ENCODE measurements at places on chromosomes 16 and 17.

- DNase-seq = no peak
Observed at GRCh38 chr17:45016823-45017222, 34.6 kb downstream of the DCAKD start.

DNA sequence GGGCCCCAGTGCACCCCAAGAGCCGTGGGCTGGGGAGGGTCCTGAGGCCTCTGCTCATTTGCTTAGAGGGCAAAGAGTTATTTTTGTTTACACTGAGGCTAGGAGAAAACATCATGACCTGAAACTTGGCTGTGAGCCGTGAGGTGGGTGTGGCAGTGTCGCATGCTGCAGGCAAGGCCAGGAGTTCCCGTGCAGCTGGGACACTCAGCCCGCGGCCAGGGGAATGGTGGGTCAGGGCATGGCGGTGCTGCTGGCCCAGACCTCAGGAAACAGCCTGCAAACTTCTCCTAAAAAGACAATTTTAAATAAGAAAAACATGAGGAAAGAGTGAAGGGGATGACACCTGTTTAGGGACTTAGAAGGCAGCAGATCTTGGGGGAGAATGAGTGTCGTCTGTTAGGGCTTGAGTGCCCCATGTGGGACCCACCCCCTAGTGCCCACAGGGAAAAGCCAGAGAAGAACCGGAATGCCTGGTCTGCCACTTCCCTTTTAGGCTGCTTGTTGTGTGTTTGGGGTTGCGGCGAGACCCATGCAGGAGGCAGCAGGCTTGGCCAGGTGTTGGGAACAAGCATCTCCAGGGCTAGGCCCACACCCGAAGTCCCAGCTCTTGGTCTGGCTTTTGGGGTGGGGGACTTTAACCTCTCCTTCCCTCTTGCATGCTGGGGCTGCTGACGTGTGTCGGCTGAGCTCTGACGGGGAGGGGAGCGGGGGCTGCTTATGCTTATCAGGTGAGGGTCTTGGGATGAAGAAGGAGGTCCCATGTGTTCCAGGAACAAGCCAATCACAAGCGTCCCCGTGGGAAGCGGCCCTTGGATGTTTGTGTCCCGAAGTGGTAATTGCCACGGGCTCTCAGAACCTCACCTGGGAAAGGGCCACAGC lies 80.9 kb upstream of the GNG13 start:
- DNase-seq = no peak

DNA sequence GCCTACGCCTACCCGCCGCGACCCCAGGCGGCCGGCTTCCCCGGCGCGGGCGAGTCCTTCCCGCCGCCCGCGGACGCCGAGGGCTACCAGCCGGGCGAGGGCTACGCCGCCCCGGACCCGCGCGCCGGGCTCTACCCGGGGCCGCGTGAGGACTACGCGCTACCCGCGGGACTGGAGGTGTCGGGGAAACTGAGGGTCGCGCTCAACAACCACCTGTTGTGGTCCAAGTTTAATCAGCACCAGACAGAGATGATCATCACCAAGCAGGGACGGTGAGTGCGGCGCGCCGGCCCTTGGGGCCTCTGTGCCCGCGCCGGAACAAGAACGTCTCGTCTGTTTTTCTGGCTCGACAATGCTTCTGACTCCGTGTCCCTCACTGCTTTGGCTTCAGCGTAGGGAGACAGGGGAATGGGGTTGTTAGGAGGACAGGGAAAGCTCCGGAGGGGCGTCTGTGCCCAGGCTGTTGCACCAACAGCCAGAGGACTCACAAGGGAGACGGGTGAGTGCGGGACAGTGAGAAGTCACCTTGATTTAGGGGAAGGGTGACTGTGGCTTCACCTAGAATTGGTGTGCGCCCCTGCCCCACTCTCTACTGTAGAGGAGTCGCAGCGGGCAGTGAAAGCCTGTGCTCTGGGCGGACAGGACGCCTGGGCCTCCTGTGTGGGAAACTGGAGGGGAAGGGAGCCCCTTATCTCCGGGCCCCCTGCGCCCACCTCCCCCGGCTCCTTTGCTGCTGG lies 806 bp downstream of the TBX21 start:
- no peak for DNase-seq

DNA sequence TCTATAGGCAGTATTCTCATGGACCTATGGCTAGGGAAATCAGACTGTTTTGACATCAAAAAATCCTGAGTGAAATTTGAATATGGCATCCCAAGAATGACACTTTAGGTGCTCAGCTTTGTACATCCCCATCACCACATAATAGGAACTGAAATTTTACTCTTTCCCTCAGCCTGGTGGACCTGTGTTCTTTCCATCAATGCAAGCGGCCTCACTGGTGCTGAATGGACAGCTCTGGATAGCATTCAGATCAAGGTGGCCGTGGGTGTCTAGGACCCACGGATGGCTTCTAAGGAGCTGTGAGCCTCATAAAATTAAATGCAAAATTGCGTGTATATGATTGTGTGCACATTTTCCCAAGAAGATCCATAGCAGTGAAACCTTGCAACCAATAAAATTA lies 152.6 kb downstream of the MAP2K6 start:
- DNase-seq = no peak

DNA sequence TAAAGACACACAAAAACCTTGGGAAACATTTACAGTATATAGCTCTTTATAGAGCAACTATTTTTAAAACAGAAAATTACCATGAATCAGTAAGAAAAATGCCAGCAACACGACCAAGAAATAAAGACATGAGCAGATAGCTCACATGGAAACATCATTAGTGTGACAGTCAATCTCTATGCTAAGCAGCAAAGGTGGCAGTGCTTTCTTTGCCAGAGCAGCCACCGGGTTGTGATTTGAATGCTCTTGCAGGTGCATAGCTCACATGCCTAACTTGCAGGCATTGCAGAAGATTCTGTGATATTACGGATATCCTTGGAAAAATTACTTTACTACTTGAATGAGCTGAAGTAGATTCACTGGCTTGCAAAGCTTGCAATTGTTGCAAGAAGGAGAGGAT lies 652.9 kb upstream of the C16orf82 start:
- DNase-seq = no peak

DNA sequence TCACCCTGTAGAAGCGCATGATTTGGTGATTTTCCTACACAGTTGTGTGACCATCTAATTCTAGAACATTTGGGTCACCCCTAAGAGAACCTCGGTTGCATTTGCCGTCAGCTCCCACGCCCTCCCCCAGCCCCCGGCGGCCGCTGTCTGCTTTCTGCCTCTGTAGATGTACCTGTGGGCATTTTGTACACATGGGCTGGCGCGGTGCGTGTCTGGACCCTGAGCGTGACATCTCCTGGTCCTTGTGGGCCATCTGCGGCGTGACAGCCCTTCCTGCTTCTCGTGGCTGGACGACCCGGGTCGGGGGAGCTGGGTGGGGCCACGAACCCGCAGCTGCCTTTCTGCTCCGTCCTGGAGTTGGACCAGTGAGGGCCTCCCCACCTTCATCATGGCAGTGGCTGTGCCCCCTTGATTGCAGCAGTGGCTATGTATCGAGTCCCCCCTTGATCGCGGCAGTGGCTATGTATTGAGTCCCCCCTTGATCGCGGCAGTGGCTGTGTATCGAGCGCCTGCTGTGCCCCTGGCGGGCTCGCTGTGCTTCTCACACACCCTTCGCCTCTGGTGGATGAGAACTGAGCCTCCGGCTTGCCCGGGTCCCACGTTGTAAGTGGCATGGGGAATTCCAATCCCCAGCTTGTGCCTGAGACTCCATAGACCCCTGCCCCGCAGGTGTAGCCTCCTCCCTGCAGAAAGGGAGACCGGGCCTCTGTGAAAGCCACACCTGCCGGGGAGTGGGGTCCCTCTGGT lies 24.1 kb downstream of the GSE1 start:
- no peak for DNase-seq

GRCh38 chr16:22171953-22172352 lies 9.6 kb downstream of the SDR42E2 start:
- no peak for DNase-seq

DNA sequence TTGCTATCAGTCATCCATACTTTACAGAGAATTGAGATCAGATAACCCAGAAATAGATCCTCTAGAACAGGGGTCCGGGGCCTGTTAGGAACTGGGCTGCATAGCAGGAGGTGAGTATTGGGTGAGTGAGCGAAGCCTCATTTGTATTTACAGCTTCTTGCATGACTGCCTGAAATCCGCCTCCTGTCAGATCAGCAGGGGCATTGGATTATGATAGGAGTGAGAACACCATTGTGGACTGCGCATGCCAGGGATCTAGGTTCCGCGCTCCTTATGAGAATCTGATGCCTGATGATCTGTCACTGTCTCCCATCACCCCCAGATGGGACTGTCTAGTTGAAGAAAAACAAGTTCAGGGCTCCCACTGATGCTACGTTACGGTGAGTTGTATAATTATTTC lies 13.0 kb upstream of the SCIMP start:
- DNase-seq = no peak

DNA sequence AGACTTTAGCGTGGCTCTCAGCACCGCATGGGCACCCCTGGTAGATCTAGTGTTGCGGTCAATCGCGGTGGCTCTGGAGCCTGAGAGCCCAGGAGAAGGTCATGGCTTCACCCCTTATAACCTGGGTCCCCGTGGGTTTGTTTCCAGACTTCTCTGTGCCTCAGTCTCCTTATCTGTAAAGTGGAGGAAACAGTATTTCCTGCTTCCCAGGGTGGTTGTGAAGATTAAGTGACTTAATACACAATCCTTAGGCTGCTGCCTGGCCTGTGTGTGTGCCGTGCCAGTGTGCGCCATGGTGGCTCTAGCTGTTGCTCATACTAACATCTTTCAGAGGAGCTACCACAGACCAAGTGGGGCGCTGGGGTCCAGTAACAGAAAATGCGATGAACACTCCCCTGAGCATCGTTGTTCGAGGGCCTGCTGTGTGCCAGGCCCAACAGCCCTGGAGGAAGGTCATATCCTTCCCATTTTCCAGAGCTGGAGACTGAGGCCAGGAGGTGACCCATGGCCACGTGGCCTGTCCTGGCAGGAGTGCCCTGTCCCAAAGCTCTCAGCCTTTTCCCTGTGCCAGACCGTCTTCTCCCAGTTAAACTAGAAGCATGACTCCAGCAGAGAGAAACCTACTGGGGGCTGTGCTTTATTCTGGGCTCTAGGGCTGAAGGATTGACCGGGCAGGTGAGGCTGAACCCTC lies 70.1 kb downstream of the CMIP start:
- no peak for DNase-seq

GRCh38 chr17:50476545-50477315 lies 1.9 kb upstream of the RSAD1 start:
- DNase-seq = no peak

DNA sequence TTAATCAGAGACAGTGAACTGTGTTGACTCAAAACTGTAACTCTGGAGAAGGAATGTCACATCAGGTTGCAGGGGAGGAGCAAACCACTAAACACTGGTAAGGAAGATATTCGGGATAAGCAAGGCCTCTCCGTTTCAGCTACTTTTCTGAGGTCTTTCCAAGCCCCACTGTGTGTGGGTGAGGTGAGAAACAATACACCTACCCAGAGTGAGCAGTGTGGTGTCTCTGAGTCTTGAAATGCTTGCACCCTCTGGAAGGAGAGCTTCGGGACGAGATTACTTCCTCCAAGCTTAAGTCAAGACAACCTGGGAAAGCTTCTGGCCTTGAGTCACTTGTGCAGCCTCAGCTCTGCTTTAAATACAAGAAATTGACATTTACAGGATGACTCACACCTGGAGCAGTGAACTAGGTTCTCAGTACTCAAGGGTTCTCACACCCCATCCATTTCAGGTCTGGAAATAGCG lies 2.5 kb upstream of the MAP3K14 start:
- DNase-seq = peak; percentile 43

DNA sequence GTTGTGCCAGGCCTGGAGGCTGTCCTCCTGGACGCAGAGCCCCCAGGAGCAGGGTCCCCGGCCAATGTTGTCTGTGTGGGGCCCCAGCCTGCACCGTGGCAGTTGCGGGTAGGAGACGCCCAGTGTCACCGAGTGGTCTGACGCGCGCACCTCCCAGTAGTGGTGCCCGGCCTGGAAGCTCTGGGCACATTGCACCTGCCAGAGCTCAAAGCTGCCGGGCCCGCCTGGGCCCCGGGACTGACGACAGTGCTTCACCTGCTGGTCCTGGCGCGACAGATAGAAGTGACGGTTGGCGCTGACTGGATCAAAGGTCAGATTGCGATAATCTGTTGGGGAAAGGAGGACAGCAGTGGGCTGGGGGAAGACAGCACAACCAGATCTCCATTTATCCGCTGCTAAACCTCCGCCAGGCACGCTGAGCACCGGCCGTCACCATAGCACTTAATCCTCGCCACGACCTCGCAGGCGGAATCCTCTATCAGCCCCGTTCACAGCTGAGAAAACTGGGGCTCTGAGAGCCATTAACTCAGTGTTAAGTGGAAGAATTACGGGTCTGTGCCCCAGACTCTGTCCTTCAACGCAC lies 5.6 kb downstream of the TRIM65 start:
- no peak for DNase-seq

GRCh38 chr17:42179911-42180410 lies 981 bp downstream of the KCNH4 start:
- DNase-seq = no peak

GRCh38 chr17:40558890-40559563 lies 6.2 kb downstream of the CCR7 start:
- DNase-seq = no peak

GRCh38 chr17:19955099-19955498 lies 22.5 kb downstream of the AKAP10 start:
- no peak for DNase-seq

- no peak for DNase-seq
Observed at GRCh38 chr17:9185688-9186284, 164.5 kb downstream of the NTN1 start.

DNA sequence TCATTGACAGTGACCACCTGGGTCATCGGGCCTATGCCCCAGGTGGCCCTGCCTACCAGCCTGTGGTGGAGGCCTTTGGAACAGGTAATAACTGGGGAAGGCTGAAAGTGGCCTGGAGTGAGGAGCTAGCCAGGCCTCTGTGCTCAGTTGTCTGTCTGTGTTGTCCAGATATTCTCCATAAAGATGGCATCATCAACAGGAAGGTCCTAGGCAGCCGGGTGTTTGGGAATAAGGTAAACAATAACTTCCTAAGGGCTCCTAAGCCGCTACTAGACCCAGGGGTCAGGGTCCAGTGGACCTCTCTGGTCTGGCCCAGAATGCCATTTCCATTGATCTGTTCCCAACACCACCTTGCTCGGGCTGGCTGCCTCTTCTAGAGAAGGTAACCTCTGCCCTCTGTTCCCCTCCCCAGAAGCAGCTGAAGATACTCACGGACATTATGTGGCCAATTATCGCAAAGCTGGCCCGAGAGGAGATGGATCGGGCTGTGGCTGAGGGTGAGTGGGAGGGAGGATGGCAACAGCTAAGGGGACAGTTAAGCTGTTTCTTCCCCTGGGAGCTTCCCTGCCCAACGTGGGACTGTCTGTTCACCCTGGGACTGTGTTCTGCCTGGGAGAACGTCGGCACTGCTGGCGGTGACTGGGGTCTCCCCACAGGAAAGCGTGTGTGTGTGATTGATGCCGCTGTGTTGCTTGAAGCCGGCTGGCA lies 1.9 kb upstream of the MLX start:
- DNase-seq = no peak

GRCh38 chr17:15885770-15886169 lies 59.2 kb upstream of the ADORA2B start:
- no peak for DNase-seq

GRCh38 chr17:28646039-28646754 lies 1.2 kb upstream of the BLTP2 start:
- no peak for DNase-seq

DNA sequence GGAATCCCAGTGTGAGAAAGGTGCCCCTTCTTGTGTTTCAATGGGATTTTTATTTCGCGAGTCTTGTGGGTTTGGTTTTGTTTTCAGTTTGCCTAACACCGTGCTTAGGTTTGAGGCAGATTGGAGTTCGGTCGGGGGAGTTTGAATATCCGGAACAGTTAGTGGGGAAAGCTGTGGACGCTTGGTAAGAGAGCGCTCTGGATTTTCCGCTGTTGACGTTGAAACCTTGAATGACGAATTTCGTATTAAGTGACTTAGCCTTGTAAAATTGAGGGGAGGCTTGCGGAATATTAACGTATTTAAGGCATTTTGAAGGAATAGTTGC lies 567 bp downstream of the UBB start:
- DNase-seq = no peak

All from non-pigmented ciliary epithelial cell (primary cell).